ENCODE measurements at places on chromosomes 2 and 18. TPM values are rescaled to one million over a fixed set of nuclear protein-coding genes. Genes with fewer than 3 reads are reported as not detected.

DNA sequence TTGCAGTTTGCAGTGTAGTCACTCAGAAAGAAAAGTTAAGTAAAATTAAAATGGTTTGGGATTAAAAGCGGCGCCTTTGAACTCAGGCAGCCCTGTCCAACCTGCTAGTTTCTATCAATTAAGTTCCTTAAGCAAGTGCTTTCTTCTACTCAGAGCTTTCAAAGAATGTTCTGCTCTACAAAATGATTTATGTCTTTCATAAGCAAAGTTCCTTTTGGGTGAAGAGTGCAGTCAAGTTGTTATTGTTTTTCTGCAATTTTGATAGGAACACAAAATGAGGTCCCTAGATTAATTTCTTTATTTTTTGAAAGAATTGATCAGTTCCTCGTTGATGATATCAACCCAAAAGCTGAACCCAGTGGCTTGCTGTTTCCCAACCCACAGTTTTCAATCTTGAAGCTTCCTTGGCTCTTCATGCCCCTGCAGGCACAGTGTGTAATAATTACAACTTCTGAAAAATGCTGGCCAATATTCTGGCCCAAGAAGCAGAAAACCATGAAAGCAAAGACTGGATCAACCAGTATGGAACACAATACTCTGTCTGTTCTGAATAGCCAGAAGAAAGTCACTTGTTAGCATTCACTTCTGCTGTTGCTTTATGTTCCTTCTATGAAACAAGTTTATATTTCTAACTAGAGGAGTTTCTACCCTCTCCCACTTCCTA lies 89.1 kb downstream of the TGIF1 start:
- no peak for DNase-seq

- DNase-seq = no peak
These were observed at the start of gene ITGB6 for GRCh38 chr2:160199683-160200389. ITGB6 (minus strand) TSS chr2:160200272; CDS start chr2:160200063, 209 bp downstream.

GRCh38 chr2:26555246-26556133 lies 77.6 kb upstream of the OTOF start:
- peak; percentile 74 for DNase-seq

DNA sequence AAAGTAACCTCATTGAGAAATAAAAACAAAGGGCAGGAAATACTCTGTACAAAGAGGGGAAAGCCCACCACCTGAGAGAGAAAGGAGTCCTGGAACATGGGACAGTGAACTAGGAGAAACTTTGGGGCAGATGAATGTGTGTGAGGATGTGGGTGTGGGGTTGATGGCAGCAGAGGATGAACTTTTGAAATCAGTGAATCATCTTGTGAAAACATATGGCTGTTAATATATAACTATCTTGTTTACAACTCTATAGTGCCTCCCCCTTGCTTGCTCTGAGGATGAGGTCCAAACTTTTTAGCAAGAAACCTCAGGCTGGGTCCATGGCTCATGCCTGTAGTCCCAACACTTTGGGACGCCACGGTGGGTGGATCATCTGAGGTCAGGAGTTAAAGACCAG lies 171.8 kb upstream of the LHCGR start:
- DNase-seq = no peak

DNA sequence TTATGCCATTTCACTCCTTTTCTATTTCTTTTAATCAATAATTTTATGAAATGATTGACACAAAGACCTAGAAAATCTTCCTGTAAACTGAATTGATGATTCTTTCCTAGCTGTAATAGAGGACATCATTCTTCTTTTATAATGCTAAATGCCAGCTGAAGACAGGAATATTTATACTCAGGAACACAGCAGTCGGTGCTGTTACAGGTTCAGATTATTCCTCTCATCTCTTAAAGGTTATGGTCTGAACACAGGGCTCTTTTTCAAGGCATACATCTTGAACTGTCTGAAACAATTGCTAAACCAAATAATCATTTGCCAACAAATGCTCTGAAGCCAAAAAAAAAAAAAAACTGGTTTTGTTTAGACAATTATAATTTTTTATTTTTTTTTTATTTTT lies 305.0 kb upstream of the MMADHC start:
- DNase-seq = no peak

GRCh38 chr2:64143169-64144056 lies 807 bp downstream of the PELI1 start:
- DNase-seq = no peak

GRCh38 chr2:153935511-153935910 lies 63.8 kb downstream of the GALNT13 start:
- no peak for DNase-seq

The ADD2 gene
- 3.3 TPM for total RNA-seq

The IL1R2 gene
- 101 TPM for total RNA-seq

- DNase-seq = no peak
These were observed 492.4 kb upstream of the ACVR2A start for GRCh38 chr2:147352264-147353071.

GRCh38 chr2:207765547-207765946 lies 4.2 kb downstream of the FZD5 start:
- DNase-seq = no peak

- DNase-seq = no peak
These were observed 288.5 kb downstream of the PDE11A start for GRCh38 chr2:177783835-177784744.

The DSC2 gene
- total RNA-seq = 11.9 TPM

- no peak for DNase-seq
These were observed 3.3 kb upstream of the C18orf32 start for GRCh38 chr18:49490246-49490762.

DNA sequence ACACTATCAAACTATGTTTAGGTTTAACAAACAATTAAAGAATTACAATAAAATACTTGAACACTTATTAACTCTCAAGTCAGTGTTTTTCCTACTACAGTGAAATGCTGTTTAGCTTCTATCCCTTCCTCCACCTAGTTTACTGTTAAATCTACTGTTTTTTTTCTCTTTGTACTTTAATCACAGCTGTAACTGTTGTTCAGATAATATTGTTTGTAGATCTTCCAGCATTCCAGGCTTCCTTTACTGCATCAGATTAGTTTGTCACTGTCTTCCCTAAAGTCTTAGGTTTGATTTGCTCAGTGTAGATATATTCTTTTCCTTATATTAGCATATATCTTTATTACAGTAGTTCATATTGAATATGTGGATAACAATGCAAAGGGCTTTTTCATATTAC lies 22.5 kb downstream of the BIRC6 start:
- no peak for DNase-seq

DNA sequence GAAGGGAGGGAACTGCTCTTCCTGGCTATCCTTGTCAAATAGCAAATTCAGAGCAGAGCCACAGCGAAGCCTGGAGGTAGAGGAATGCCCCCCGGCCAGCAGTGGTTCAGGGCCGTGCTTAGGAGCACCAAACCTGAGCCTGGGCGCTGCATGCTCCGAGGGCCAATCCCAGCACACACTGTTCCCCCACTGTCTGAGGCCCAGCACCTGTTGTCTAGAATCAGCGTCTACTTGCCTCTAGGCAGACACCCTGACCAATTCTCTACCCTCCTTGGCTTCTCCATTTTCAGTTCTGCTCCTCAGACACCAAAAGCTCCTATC lies 177.6 kb upstream of the PKDCC start:
- no peak for DNase-seq

GRCh38 chr2:223868005-223868404 lies 30.6 kb upstream of the AP1S3 start:
- DNase-seq = no peak

The MPP4 gene
- total RNA-seq = not detected

DNA sequence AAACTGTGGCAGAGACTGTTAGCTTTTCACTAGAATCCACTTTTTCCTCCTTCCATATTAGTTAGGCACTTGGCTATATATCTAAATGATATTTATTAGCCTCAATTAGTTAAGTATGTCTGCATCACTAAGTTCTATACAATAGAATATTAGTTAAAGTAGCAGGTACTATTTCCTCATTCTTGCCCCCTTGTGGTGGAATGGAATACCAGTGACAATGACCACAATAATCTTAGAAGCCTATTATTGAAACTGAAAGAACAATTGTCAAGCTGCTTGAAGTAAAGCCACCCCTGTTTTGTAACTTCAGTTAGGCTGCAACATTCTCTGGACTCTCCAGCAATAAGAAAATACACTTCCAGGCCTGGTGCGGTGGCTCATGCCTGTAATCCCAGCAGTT lies 476.3 kb upstream of the VWC2L start:
- no peak for DNase-seq

The PLGLB2 gene
- total RNA-seq = 0.93 TPM

- DNase-seq = no peak
These were observed 627 bp upstream of the CRACDL start for GRCh38 chr2:98936353-98937351.

DNA sequence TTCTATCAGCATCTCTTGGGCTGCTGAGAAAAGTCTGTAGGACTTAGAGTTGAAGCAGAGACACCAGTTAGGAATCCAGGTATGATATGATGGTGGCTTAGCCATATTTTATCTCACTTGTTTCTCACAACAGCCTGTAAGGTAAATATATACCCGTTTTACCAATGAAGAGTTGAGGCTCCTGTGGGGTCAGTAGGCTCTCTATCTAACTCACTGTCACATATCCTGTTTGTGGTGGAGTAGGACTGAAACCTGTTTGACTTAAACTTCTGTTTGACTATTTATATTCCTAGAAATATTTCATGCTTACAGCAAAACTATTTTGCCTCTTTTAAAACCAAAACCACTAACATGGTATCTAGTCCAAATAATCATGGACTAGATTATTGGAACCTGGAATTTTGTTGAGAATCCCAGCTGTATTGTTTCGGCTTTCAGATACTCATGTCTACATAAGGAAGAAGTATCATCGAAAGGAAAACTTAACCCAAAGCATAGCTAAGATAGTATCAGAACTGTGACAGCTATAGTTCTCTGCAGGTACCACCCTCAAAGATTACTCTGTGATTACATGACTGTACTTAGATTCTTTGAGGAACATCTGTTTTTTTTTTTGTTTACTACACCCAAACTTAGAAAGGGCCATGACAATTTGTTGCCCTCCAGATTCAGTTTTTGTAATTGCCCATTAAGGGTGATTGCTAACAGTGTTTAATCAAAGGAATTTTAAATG lies 216.1 kb upstream of the THUMPD2 start:
- DNase-seq = no peak

The TCF23 gene
- 0.48 TPM for total RNA-seq

The DCC gene
- total RNA-seq = 0.42 TPM

DNA sequence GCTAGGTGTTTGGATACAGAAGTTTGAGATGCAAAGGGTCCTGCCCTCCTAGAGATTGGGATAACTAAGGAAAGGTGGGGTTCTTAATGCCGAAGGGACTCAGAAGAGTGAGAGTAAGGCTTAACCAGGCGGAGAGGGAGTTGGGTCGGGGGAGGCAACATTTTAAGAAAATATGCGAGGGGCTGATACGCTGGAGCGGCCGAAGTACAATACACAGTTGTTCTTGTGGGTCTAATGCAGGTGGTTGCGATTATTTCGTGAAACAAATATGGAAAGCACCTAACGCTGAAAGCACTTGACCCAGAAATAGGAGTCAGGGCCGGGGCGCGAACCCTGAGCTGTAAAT lies 344 bp upstream of the MRPL33 start:
- DNase-seq = no peak

DNA sequence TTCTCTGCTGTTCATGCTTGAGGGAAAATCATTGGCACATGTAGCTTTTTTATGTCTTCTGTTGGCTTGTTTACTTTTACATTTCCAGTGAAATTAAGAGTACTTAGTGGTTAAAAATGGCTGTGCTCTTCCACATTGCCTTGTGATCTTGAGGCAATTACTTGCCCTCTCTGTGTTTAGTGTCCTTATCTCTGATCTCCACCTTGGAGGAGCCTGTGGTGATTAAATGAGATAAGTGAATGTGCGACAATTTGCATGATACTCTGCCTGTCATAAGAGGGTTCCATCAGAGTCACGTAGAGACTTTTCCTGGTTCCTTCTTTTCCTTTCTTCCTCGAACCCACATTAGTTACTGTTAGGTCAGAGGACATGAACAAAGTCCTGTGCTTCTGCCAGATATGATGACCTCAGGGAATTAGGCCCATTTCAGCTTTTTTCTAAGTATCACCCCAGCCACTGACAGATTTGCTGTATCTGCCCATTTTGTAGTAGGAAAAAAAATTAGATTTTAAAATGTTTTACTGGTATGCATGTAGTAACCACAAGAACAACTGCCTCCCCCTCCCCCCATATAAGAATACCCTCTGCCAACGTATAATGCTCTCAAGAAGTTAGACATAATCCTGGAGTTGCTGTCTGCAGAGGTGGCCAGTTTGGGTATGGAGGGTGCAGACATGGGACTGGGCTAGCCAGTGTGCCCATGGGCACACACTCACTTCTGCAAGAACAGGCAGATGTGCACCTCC lies 51.9 kb downstream of the TET3 start:
- DNase-seq = no peak

The IL1RL2 gene
- 0.93 TPM for total RNA-seq

DNA sequence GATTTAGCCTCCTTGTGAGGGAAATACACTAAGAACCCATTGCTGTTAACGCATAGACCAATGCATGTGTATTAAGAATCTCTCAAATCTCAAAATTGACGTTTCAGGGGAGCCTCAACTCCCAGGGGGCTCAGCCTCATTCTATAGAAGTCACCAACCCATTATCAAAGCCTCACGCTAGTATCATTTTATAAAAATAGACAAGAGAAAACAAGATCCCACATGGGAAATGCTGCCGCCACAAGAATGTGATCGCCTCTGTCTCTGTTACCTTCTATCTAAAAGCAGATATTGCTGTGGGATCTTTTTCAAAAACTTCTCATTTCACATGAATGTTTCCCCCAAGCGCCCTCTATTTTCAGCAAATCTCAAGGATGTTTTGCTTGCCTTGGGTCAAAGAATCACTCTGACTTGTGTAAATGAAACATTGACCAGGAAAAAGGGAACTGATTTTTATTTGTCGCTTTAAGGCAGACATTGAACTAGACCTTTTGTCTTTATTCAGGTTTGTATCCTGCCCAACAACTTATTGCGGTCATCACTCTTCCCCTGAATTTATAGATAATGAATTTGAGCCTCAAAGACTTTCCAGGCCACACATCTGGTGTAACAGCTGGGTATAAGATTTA lies 679.0 kb upstream of the ID2 start:
- no peak for DNase-seq

GRCh38 chr18:825891-826585 lies 14.0 kb upstream of the YES1 start:
- no peak for DNase-seq

DNA sequence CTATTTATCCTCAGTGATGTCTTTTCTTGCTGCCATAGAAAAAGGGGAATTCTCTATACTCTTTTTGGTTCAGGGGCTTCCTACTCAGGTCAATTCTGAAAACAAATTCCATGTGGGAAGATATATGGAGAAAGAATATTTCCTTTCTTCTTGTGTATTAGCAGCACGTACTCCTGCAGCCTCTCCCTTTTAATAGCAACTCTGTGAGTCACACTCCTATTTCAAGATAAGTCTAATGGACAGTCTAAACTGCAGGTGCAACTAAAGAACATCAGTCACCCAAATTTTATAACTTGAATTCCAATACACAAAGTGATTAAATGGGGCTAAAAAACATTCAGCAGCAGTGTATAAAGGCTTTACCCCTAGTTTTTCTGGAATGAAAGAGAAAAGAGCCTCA lies 942.2 kb downstream of the CNTNAP5 start:
- DNase-seq = no peak

- no peak for DNase-seq
These were observed 70.6 kb upstream of the PPM1B start for GRCh38 chr2:44098050-44098449.

The RALB gene
- total RNA-seq = 50.8 TPM

Measured in mesenteric fat pad (tissue), 1 donor.